ENCODE measurements at places on chromosomes 6 and 20.

GRCh38 chr6:23246896-23247295 lies 677.5 kb downstream of the HDGFL1 start:
- DNase-seq: no peak

DNA sequence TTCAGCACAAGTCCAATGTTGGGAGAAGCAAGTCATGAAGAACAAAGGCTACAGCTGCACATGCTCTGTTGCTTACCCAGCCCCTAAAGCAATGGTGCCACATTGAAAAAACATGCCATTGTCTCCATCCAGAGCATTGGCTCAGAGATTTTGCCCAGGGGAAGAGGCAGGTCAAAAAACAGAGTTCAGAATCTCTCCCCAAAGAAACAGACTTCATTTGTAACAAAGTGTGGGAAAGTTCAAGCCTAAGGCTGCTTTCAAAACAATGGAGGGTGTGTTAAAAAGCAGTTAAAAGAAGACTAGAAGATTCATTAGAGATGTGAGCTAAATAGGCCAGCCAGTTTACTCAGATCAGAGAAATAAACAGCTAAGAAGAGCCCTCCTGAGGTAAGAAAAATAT lies 63.6 kb downstream of the DZANK1 start:
- no peak for DNase-seq

- DNase-seq: no peak
Measured at GRCh38 chr6:107506145-107506544, 16.2 kb downstream of the SOBP start.

DNA sequence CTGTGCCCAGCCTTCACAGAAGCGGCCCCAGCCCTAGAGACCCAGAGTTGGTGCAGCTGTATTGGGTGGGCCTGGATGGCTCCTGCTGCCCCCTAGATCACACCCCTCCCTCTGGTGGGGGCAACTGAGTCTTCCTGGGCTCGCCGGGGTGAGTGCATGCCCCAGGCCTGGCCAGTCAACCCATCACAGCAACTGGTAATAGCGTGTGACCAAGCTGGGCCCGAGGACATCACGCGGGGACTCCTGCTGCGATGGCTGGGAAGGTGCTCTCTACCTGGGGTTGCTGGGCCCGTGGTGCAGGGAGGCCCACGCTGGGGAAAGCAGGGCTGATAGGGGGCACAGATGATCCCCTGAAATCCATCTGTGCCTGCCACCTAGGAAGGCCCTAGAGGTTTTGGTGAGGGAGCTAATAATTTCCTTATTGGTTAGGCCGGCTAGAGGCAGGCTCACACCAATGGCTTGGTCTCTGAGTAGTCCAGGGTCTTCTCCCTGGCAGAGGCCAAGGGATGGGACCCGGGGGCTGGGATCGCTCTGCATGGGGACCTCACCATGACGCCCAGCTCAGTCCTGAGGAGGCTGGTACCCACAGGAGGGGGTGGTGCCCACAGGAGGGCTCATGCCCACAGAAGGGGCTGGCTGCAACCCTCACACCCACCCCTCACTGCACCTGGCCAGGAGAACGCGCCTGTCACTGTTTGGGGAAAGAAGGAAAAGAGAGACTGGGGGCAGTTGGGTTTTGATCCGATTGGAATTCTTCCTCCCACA lies 103.9 kb downstream of the ASXL1 start:
- DNase-seq: no peak

Data from thyroid gland (tissue), 4 donors.